Liver (tissue), 10 donors: ENCODE measurements at places on chromosomes 4 and X.

DNA sequence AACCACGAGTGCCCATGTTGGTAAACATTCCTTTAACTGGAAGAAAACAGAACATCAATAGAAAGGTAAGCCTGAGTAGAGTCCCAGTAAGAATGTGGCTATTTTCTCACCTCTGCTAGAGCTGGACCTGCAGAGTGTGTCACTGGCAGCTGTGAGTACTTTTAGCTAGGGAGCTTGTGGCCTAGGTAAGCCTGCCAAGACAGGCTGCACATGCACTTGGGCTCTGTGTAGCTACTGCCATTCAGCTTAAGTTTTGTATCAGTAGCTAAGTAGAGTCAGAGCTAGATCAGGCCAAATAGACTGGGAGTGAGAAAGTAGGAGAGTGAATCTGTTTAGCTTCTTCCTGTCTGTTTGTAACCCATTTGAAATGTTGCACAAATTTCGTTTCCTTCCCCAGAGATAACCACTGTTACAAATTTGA, 35.3 kb downstream of the RBPJ start:
- DNase-seq: no peak

DNA sequence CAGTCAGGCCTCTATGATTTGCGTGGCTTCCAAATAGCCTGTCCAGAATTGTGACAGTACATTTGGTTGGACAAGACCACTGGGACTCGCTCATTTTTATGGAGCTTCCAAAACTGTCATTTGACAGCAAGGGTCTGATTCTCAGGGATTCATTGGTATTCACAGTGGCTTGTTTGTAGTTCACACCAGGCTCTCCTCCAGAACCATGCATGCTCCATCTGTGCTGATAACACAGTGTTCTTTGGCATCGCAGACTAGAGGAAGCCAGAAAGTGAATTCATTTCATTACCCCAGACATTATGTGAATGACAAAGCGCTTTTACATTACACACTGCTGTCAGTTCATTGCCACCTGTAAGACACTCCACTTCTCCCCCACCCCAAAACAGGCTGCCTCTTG, 208.3 kb downstream of the ARHGAP10 start:
- DNase-seq: no peak

GRCh38 chr4:177740563-177740962, 298.3 kb upstream of the AGA start:
- DNase-seq: no peak

DNA sequence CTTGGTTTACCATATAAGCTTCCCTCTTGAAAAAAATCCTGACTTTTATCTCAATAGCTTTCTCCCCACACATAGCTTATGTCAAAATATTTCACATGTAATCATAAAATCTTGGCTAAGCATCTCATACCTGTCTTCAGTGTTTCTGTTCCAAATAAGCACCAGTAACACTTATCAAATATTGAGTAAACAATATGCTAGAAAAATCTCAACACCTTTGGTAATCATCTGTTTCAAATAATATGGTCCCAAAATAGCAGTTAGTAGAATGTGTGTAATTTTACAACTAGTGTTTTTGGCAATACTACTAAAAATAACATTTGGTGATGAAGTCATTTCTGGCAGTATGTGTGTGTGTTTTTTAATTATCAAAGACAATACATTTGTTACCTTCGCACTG, 2138.2 kb downstream of the PCDH7 start:
- no peak for DNase-seq

GRCh38 chrX:54048412-54048811, 4.1 kb upstream of the PHF8 start:
- DNase-seq: no peak

DNA sequence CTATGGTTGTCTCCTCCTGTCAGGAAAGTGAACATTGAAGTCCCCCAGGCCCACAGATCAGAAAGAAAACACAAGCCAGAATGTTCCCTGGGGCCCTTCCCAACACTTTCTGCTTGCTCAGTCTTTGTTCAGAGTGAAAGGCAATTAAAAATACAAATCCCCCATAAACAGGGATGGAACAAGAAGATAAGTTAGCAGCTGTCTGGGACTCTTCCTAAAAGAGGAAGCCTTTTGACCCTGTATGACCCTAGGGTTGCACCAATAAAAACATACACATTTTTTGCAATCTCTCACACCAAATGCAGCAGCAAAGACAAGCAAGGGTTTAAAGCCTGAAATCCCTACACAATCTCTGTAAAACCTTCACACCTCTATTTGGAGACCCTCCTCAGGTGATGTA, 22.6 kb downstream of the IRF2 start:
- DNase-seq: no peak

DNA sequence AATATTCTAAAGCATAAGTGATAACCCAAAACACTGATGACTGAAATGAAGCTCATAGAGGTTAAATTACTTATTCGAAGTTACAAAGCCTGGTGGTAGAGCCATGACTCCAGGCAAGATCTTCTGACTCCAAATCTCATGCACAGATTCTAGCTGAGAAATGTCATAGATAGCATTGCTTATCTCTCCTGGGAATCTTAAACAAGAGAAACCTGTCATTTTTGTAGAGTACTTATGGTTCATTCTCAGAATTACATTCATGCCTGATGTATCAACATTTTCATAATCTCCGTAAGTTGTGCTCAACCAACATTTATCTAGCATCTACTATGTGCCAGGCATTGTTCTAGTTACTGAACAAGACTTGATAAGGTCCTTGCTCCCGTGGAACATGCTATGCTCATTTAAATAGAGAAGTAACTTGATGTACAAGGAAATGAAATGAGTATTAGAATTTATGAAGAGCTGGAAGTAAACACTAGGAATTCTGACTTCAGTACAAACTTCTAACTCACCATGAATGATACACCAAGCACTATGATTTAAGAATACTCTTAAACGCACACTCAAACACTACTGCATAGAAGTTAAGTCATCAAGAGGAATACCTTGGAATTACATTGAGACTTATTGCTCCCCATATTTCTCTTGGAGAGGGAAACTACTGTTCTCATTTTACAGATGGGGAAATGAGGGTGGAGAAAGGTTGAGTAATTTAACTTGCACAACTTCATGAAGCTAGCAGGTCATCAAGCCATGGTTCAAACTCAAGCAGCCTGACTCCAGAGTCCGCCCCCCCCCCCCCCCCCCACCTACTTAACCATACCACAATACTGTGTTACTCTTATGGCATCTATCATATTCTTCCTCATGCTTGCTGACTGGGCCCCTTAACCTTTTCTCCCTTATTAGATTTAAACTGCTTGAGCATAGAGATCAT, 45.4 kb downstream of the MBNL3 start:
- DNase-seq: no peak

GRCh38 chr4:22531311-22532019, 15.6 kb upstream of the ADGRA3 start:
- no peak for DNase-seq

GRCh38 chr4:141933978-141934377, 297.6 kb downstream of the IL15 start:
- no peak for DNase-seq

DNA sequence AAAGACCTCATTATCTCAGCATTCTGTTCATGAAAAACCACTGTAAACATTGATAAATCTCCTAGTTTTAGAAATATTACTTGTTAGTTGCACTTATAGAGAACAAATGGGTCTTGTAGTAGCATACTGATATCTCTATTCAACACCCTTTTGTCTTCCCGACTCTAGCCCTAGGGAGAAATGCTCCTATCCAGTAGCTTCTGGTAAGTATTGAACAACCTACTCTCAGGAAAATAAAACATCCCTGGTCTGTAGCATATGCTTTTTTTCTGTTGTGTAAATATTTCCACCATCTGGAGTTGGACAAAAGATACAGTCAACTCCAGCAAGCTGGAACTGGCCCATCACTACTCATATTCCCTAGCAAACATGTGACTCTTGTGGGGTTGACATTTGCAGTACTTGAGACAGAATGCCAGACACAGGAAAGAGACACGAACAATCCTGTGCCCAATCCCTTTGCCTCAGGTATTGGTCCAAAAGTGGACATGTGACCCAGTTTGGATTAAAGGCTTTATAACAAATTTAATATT, 188.2 kb downstream of the GC start:
- DNase-seq: no peak

DNA sequence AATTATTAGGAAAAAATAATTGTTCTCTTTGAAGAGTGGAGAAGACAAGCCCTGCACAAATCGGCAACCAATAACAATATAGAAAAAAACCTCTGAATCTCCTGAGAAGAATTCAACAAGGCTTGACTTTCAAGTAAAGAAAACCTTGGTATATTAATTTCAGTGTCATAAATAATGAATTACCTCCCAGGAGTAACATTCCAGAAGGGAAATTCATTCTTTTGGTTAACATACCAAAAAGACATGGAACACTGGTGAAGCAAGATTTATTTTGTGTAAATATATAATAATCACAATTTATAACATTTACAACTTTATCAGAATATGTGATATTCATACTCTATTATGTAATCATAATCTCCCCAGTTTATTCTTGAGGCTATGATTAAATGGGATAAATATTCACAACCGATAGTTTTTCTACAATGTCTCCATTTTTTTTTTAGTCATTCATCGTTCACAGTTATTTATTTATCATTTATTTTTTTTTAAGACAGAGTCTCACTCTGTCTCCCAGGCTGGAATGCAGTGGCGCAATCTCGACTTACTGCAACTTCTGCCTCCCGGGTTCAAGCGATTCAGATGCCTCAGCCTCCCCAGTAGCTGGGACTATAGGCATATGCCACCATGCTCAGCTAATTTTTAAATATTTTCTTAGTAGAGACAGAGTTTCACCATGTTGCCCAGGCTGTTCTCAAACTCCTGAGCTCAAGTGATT, 53.0 kb upstream of the RPS6KA6 start:
- no peak for DNase-seq

DNA sequence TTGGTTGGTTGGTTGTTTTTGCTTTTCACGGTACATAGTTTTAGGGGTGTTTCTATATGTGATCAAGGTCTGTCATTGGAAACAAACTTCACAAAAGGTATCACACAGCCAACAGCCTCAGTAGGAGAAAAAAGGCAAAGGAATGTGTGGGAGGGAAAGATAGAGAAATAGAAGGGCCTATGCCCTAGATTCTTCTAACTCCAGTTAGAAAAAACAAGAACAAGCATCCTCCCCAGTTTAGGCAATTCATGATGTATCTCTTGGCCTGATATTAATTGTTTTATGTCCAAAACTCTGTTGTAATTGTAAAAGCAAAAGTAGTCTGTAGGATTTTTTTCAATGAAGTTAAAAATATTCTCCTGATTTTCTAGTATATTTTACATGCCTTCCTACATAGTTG, 192.4 kb upstream of the EDNRA start:
- no peak for DNase-seq
